ENCODE measurements at places on chromosomes 12 and 14.

GRCh38 chr12:26198742-26199141, 3.4 kb downstream of the SSPN start:
- DNase-seq, result no peak

- no peak for DNase-seq
These were observed 51.3 kb downstream of the SH2B3 start for GRCh38 chr12:111457071-111457470.

- DNase-seq, result no peak
These were observed 1505.6 kb upstream of the FLRT2 start for GRCh38 chr14:84024231-84024820.

- no peak for DNase-seq
These were observed 271.1 kb downstream of the CCER1 start for GRCh38 chr12:90683871-90684270.

DNA sequence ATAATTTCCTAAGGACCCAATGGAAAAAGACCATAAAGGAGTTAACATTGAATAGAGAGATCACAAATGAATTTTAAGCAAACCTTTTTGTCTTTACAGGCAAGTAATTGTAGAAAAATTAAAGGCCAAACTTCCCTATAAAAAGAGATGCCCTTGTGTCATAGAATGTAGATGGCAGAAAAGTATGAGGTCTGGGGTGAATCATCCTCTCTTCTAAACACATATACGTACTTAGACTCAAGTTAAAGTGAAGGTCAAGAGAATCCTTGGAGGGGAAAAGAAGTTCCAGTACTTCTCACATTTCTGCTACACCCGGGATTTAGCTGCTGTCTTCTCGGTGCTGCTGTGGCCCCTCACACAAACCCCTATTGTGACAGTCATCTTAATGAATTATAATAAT, 116.2 kb upstream of the ARID2 start:
- DNase-seq, result no peak

DNA sequence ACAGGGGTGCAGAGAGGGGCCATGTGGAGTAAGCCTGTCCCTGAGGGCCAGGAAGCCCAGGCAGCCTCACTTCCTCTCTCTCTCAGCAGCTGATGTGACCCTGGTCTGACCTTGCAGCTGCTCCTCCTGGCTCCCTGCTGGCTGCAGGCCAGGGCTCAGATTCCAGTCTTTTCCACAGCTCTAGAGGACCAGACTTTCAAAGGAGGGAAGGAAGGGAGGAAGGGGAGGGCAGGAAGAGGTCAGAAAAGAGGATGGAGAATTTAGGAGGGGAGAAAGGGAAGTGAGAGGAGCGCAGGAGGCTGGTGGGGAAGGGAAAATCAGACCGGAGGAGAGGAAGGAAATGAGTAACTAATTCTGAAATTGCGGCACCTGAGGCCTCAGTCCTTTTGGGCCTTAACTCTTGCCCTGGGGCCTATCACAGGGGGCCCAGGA, 40.9 kb upstream of the VASH1 start:
- DNase-seq, result no peak

DNA sequence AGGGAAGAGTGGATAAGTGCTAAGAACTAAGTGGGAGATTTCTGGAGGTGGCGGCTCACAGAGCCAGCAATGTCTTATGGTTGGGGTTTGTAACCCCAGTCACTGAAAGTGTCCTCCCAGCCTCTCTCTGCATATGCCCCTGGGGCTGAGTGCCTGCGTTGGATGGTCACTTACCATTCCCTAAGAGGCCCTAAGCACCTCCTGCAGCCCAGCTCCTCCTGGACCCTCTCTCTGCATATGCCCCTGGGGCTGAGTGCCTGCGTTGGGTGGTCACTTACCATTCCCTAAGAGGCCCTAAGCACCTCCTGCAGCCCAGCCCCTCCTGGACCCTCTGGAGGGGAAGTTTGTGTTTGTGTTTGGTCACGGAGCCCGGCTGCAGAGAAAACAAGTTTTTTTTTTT, 425.8 kb downstream of the TMEM121 start:
- no peak for DNase-seq

GRCh38 chr14:24430682-24431568, 1.2 kb downstream of the KHNYN start:
- DNase-seq, result peak; percentile 74

DNA sequence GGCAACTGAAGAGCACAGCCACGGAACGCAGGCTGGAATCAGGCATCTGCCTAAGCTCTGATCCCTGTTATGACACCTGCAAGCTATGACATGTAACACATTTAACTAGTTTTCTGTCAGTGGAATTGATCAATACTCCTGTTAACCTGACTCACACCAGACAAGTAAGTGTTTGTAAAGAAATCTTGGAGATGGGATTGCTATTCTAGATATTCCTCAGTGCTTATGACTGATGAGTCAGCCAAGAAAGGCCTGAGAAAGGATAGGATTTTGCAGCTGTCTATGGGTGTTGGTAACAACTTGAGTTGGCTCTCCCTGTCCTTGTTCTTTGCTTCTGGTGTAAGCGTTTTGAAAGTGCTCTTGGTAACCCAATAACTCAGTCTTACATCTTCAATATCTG, 110.5 kb downstream of the GPR135 start:
- no peak for DNase-seq

GRCh38 chr12:87107270-87107669, 851.1 kb upstream of the MGAT4C start:
- DNase-seq, result no peak

- DNase-seq, result no peak
These were observed 57.0 kb upstream of the FOXN3 start for GRCh38 chr14:89473989-89474388.

- no peak for DNase-seq
These were observed 3.5 kb downstream of the CMTM5 start for GRCh38 chr14:23380197-23380914.

DNA sequence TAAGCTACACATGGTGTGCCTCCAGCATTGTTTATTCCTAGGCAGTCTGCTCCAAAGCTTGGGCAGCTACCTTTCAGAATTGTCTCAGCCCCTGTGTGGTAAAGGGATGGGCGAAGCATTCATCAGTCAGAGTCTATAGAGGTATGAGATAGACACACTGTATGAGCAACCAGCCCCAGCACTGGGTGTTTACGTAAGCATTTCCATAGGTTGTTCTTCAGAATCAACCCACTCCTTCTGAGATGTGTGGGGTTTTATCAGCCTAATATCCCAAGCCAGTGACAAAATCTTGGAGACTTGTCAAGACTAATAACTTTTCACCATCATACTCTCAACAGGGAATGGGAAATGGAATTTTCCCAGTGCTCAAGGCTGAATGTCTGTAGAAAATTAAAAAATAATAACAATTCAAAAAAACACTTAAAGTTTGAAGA, 98.2 kb downstream of the BTG1 start:
- DNase-seq, result no peak

DNA sequence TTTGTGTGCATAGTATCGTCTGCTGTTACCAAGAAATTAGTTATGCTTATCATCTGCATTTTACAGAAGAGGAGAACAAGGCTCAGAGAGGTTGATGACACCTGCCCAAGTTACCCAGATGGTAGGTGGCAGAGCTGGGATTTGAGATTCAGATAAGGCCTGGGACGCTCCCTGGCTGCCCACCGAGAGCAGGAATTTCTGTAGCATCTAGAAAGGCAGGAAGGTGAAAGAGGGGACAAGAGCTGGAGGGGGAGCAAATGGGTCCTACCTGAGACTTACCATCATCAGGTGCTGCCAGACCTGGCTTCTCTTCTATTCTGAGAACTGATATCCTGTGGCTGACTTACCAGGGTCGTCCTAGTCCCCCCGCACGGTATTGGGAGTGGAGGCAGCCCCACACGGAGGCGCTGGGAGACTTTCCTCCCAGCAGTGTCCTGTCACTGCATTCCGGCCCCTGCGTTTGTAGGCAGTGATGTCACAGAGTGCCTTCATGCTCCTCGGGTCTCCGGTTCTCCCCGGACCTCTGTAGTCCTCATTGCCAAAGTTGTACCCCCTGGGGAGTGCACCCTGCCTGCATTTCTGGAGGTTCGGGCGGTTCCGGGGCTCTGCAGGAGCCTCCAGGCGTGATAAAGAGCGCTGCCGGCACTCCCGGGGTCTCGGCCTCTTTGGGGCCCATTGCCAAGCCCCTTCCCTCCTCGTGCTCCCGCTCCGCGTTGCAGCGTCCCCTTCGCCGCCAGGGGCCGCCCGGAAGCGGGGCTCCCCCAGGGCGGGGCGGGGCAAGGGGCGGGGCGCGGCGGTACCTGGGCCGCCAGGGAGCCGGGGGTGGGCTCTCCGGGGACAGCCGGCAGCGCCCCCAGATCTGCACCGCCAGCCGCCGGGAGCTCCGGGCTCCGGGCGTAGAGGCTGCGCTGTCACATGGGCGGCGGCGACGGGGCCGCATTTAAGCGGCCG, at the start of gene CABP1:
CABP1 (plus strand) TSS at position 856 of the 951 bp plus-strand sequence; CDS start at position 916, 60 bp downstream.
- peak; percentile 80 for DNase-seq

GRCh38 chr14:74940956-74941565, 14.3 kb downstream of the PGF start:
- no peak for DNase-seq

- no peak for DNase-seq
These were observed 74.9 kb upstream of the BCAT1 start for GRCh38 chr12:25023808-25024207.

GRCh38 chr12:13142747-13143146, 39.3 kb upstream of the GSG1 start:
- no peak for DNase-seq

GRCh38 chr12:33628087-33628486, 188.5 kb upstream of the SYT10 start:
- DNase-seq, result no peak

GRCh38 chr12:75505706-75506312, 5.6 kb downstream of the KRR1 start:
- DNase-seq, result no peak

- DNase-seq, result peak; percentile 77
These were observed 107.5 kb upstream of the ATF7IP start for GRCh38 chr12:14257734-14258574.

DNA sequence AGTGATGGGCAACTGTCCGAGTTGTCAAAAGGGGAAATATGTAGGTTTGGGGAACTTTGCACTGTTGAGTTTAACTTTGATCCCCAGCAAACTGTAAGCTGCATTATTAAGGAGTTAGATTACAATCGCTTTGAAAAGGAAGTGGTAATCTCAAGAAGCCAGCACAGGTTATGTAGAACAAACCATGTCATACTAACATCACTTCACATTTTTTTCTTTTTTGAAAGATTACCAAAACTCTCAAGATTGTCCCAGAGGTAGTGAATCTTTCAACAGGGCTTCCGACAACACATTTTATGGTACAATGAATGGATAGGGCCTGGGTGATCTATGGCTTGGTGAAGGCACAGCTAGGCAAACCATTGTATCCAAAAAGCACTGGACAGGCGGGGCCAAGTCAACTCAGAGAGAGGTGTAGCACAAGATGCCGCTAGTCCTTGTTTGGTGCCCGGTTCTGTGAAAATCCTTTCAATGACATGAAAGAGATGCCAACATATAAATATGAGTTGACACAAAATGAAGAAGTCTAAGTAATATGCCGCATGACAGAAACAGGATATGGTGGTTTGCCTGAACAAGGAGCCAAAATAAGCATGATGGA, 24.3 kb upstream of the PARP11 start:
- DNase-seq, result no peak

DNA sequence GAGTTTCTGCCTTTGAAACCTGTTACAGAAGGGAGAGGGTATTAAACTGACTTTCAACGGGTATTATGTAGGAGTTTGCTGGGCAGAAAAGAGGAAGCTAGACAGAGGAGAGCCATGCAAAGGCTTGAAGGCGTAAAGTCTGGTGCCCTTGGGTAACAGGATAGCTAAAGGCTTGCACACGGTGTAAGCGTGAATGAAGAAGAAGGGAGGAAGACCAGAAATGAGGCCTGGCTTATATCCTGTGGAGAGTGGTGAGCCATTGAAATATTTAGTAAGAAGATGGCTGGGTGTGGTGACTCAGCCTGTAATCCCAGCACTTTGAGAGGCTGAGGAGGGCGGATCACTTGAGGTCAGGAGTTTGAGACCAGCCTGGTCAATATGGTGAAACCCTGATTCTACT, 22.6 kb downstream of the SUDS3 start:
- DNase-seq, result no peak

- DNase-seq, result no peak
These were observed 35.8 kb downstream of the MTHFD1 start for GRCh38 chr14:64423987-64424386.

DNA sequence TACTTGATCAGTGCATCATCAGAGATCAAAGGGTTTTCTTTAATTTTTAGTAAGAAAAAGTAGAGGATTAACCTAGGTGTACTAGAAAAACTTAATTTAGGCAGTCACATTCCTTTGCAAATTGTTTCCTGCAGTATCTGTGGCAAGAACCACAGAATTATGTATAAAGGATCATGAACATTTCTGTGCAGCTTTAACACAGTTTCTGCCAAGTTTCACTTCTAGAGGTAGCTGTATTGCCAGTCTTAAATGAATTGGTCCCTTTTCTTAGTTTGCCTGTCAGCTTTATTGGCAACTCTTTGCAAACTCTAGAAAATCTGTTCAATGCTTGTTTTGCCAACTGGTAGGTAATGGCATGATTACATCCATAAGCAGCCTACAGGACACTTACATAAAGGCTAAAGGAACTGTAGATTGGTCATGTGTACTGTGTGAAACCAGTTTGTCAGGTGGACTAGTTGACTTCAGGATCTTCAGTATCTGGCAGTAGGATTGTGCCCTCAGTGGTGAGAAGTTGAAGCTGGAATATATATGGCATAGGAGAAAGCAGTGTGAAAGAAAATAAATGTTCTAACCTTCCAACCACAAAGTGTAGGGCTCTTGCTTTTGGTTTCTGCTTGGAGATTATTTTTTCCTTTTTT, 75.9 kb downstream of the TTLL5 start:
- no peak for DNase-seq

- no peak for DNase-seq
These were observed 6.4 kb downstream of the ACTN1 start for GRCh38 chr14:68972507-68973218.

DNA sequence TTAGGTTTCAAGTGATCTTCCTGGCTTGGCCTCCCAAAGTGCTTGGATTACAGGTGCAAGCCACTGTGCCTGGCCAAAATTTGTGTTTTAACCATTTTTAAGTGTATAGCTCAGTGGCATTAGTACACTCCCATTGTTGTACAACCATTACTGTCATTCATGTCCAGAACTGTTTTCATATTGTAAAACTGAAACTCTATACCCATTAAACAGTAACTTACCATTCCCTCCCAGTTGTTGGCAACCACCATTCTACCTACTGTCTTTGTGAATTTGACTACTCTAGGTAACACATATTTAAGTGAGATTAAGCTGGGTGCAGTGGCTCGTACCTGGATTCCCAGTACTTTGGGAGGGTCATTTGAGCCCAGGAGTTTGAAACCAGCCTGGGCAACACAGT, 67.3 kb upstream of the KCNH3 start:
- no peak for DNase-seq

- no peak for DNase-seq
These were observed 8.7 kb upstream of the ITFG2 start for GRCh38 chr12:2803635-2804392.

DNA sequence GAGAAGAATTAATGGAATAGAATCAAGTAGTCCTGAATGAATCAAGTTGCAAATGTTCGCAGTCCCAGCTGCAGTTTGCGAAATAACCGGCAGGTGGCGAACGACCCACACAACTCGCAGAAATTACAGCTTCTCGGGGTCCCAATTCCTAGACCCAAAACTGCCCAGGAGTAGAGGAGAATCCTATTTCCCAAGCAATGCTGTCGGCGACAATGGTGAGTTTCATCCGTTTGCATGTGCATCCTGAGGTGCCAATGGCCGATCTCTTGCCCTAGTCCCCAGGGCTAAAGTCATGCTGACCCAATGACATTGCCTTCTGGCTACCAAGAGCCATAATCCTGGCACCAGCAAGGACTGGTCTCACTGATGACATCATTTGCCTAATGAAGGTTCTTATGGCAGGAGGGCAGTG, 8.5 kb upstream of the ASCL1 start:
- DNase-seq, result peak; percentile 60

- DNase-seq, result no peak
These were observed 1257.6 kb downstream of the SLC16A7 start for GRCh38 chr12:60853407-60853806.
